ENCODE measurements at places on chromosomes 1 and 21. TPM values are rescaled to one million over a fixed set of nuclear protein-coding genes. Genes with fewer than 3 reads are reported as not detected.

SPATA1 gene
- total RNA-seq: 2.6 TPM

CD48 gene
- not detected for total RNA-seq

EMC1 gene
- 68.7 TPM for total RNA-seq

DAB1 gene
- total RNA-seq: not detected

ENAH gene
- 53.3 TPM for total RNA-seq

MYOG gene
- not detected for total RNA-seq

PRAMEF10 gene
- not detected for total RNA-seq

FCRL2 gene
- total RNA-seq: not detected

OR2T11 gene
- not detected for total RNA-seq

LAX1 gene
- total RNA-seq: not detected

CAPN8 gene
- not detected for total RNA-seq

OR14K1 gene
- not detected for total RNA-seq

CRYBG2 gene
- not detected for total RNA-seq

C1orf226 gene
- not detected for total RNA-seq

GPATCH3 gene
- 4.7 TPM for total RNA-seq

CFH gene
- 2.3 TPM for total RNA-seq

GBP1 gene
- 66.7 TPM for total RNA-seq

OR2L8 gene
- not detected for total RNA-seq

CLCA1 gene
- not detected for total RNA-seq

SPRTN gene
- 16.5 TPM for total RNA-seq

C1QTNF12 gene
- not detected for total RNA-seq

KLF17 gene
- 1.2 TPM for total RNA-seq

CD55 gene
- total RNA-seq: 17.0 TPM

OR2L5 gene
- total RNA-seq: not detected

MRAP gene
- total RNA-seq: not detected

PLEKHN1 gene
- total RNA-seq: 0.88 TPM

NMNAT2 gene
- 4.4 TPM for total RNA-seq

PTPN22 gene
- total RNA-seq: 0.59 TPM

B3GALT6 gene
- total RNA-seq: 13.9 TPM
